ENCODE measurements at places on chromosomes 3 and 15.

DNA sequence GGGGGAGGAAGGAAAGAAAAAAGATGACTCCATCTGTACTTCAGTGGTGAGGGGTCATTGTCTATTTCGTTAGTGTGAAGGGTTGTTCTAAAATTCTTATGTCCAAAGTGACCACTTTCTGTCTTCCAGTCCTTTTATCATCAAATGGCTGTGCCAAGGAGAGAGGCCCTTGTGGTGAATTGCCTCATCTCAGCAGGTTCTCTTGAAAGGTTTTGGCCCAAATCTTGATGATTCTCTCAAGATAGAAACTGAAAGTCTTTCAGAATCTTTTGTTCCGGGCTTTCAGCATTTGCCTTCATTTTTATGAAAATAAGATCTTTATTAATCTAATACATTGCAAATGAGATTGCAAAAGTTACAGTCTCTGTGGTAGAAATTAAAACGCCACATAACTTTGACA, 575.8 kb downstream of the RSL24D1 start:
- DNase-seq = no peak

GRCh38 chr3:66487465-66487864, 13.4 kb downstream of the LRIG1 start:
- DNase-seq = no peak

- DNase-seq = no peak
Observed at GRCh38 chr15:83102346-83102745, 5.1 kb upstream of the TM6SF1 start.

DNA sequence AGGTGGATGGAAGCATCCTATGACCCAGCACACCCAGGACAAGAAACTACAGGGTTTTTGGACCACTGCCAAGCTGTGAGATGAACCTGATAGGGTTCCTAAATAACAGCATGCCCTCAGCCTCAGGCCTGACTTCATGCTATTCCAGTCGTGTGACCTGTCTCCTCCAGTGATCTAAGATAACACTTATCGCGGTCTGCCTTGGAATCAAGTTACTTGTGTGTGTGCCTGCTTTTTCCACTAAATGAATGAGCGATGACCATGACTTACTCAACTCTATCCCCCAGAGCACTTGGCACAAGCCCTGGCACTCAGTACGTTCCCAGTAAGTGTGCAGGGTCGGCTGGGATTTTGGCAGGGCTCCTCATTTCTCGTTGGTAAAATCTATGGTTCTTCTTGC, 172.7 kb upstream of the TP63 start:
- DNase-seq = no peak

- DNase-seq = peak; percentile 18
Observed at GRCh38 chr15:60649845-60650548, 171.1 kb upstream of the ICE2 start.

GRCh38 chr15:63212050-63213004, 22.9 kb downstream of the RAB8B start:
- DNase-seq = no peak

- peak; percentile 83 for DNase-seq
Observed at GRCh38 chr3:10459954-10460754, 45.2 kb downstream of the ATP2B2 start.

DNA sequence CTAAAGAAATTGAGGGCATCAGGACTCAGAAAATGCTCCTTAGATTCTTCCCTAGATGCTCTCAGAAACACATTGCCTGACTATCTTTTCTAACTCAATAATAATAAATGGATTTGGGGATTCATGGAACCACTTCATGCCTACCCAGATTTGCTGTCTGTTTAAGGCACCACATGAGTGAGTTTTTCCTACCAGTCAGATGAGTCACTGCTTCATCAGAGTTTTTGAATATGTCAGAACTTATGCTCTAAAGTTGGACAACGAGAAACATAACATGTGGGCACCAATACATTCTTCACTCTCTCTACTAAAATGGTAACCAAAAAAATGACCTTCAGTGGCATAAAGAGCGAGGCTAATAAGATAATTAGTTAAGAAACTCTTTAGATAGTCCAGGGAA, 1135.1 kb downstream of the TUSC7 start:
- no peak for DNase-seq

DNA sequence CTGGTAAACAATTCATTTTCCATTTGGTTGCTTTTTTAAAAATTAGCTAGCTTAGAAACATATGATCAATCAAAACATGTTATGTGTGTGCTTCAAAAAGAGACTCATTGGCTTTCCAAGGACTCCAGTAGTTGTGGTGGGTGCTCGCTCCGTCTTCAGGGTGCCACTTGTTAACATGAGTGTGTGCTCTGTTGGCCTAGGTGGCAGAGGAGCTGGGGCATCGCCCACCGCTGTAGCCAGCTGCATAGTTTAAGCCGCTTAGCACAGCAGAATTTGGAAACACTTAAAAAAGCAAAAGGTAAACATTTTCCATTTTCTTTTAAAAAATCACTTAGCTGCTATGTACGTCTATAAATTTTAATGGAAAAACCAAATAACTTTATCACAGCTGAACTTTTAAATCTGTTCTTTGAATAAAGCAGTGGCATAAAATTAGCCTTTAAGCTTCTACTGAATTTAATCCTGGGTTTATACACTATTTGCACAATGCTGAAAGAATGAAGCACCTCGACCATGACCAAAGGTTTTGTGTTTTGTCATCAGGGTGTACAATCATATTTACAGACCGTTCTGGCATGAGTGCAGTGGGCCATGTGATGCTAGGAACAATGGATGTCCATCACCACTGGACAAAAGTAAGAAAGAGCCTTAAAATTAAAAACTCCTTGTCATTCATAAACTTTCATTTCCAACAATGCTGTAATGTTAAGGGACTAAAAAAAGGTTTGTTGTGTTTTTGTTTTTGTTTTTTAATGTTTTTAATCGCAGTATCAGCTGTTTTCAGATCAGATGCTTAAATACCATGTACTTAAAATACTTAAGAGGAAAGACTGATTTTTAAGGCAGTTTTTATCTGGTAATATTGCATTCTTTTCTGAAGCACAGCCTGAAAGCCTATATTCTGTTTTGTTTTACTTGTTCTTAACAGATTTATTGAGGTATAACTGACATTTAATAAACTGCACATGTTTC, 57.9 kb downstream of the TCAIM start:
- DNase-seq = no peak

DNA sequence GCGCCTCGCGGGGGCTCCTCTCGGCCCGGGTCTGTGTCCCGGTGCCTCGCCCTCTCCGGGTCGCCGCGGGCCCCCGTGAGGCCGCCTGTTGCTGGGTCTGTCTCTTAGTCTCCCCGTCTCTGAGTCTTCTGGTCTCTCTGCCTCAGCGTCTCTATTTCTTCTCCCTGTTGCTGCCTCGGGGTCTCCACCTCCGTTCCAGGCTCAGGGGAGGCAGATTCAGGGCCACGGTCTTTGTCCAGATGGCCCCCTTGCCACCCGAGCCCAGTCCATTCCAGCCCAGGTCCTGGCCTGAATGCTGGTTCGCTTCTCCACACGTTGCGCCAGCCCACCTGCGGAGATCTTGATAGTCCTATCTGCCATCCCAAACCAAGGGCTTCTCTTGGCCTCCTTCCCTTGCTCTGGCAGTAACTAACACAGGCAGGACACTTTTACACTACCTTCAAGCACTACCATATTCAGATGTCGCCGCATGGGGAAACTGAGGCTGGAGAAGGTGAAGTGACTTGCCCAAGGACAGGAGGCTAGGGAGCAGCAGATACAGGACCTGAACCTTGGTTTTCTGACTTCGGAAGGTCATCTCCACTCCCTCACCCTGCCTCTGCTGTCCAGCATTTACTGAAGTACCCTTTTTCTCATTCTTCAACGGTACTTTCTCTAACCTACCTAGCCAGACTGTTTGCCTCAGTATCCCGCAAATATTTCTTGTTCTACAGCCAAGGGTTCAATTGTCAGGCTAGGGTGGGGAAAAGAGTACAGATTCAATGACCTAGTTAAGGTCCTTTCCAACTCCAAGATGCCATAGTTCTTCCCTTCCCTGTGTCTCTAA, 616 bp upstream of the IGDCC4 start:
- DNase-seq = no peak

GRCh38 chr3:69428657-69429255, 42.9 kb upstream of the FRMD4B start:
- no peak for DNase-seq

GRCh38 chr3:196965804-196966173, 2.8 kb downstream of the PIGZ start:
- no peak for DNase-seq

- DNase-seq = peak; percentile 60
Observed at GRCh38 chr15:98177966-98178592, 217.6 kb downstream of the ARRDC4 start.

GRCh38 chr3:17040990-17041377, 156.2 kb downstream of the PLCL2 start:
- no peak for DNase-seq

- no peak for DNase-seq
Observed at GRCh38 chr3:182487611-182488010, 305.7 kb upstream of the ATP11B start.

DNA sequence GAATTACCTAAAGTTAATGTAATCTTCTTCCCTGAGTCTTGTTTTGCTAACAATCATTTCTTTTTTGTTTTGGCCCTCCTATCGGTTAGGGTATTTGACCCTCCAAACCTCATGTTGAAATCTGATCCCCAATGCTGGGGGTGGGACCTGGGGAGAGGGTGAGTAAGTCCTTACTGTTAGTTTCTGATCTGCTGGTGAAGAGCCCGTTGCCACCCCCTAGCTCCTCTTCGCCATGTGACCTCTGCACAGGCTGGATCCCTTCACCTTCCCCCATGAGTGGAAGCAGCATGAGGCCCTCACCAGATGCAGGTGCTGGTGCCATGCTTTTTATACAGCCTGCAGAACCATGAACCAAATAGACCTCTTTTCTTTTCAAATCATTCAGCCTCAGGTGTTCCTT, 62.8 kb upstream of the ADCY5 start:
- DNase-seq = no peak

- DNase-seq = no peak
Observed at GRCh38 chr3:114639171-114639570, 345.3 kb downstream of the TIGIT start.

DNA sequence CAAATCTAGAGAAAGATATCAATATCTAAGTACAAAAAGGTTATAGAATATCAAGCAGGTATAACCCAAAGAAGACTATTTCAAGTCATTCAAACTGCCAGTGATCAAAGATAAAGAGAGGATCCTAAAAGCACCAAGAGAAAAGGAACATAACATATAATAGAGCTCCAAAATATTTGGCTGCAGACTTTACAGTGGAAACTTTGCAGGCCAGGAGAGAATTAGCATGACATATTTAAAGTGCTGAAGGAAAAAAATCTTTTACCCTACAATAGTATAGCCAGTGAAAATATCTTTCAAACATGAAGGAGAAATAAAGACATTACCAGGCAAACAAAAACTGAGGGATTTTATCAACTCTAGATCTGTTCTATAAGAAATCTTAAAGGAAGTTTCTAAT, 254.3 kb upstream of the ARHGEF26 start:
- no peak for DNase-seq

GRCh38 chr3:117356091-117356705, 646.6 kb downstream of the TUSC7 start:
- no peak for DNase-seq

DNA sequence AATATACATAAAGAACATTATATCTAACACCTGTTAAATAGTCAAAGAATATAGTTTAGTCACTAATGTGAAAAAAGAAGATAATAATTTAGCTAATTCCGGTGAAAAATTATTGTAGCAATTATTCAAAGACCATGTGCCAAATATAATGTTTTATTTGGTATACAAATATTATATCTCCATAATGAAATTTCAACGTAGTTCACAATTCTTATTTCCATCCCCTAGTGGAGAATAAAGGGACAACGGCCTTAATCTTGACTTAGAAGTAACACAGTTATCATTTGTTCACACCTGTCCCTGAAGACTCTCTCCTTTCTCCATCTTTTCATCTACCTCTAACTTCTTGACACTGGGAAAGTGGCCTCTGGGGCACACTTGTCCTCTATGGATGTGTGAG, 213.4 kb downstream of the ERC2 start:
- DNase-seq = peak; percentile 6

DNA sequence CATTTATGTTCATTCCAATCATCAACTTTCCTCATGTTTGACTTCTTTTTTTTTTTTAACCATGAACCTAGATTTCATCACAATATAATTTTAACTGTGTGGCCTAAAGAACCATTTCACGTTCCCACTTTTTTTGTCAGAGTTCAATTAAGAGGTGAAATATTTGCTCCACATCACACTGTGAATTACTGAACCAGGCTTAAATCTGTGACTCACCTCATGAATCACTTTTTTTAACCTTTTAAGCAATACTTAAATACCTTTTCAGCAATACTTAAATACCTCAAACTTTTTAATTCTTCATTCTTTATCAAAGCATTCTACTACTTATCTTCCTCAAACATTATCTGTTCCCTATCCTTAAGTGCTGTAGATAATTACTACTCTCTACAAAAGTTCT, 137.6 kb downstream of the SI start:
- DNase-seq = no peak

GRCh38 chr15:42135351-42135750, 21.1 kb downstream of the PLA2G4F start:
- DNase-seq = no peak

GRCh38 chr3:42489116-42489936, 13.1 kb upstream of the VIPR1 start:
- DNase-seq = no peak

GRCh38 chr3:123813876-123814275, 70.3 kb downstream of the MYLK start:
- no peak for DNase-seq
